ENCODE measurements at places on chromosomes 12 and 14.

DNA sequence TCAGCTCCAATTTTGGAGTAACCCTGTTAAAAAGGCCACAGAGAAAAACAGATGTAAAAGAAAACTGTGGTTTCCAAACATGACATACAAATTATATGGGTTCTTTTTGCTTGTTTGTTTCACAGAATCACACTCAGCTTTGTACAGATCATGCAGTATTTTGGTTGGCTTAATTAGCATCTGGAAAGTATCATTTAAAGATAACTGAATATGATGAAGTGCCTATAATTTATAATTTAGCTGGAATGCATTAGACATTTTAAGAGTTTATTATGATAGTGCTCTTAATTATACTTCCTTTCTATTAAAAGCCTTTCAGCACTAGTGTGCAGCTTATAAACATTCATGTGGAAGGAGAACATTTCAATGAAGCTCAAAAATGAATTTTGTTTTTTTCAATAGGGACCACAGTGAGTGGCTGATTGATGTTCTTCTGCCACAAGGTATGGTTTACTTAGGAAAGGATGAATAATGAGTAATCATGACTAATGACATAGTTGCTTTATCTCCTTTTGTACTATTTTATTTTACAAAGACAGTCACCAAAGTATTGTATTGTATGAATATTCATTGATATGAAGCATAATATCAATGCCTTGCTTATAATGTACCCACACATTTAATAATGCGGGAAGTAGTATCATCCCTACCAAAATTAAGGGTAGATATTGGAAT is 98.3 kb downstream of the UNC79 start:
- no peaks in the 10 kb centered on the region for H3K4me1 ChIP-seq
- no peak overlapping the region for H3K4me3 ChIP-seq
- H3K36me3 ChIP-seq = no peaks in the 10 kb centered on the region
- peaks cover 9% of the 10 kb centered on the region for H3K27me3 ChIP-seq
- H3K27ac ChIP-seq = no peak overlapping the region

DNA sequence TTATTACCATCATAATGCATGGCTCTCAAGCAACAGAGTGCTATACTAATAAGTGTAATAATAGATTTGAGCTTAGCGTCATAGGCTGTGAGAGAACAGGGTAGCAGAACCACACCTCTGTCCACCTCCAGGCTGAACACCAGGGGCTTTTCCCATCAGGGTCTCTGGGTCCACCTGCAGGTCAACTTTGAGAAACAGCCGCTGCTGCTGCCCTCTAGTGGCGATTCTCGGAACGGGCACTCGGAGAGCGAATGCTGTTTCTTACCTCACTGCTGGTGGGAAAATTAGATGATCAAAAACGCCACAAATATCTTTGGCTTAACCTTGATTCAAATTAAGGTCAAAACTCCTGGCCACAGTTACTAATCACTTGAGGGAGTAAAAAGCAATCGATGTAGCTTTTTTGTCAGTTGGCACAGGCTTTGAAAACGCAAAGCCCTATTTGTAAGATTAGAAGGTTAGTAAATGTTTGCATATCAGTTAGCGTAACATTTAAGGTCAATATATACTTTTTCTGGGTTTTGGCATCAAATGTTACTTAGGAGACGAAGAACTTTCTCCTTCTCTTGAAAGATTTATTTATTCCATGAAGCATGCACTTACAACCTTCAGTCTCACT is 127.9 kb upstream of the TMEM132D start:
- H3K27me3 ChIP-seq = peaks cover 76% of the 10 kb centered on the region
- no peaks in the 10 kb centered on the region for H3K4me1 ChIP-seq
- H3K27ac ChIP-seq = no peak overlapping the region
- H3K4me3 ChIP-seq = no peak overlapping the region
- peak; percentile 84 for DNase-seq

- no peak overlapping the region for H3K27ac ChIP-seq
- DNase-seq = no peak
- peaks cover 3% of the 10 kb centered on the region for H3K36me3 ChIP-seq
- no peaks in the 10 kb centered on the region for H3K4me1 ChIP-seq
- H3K4me3 ChIP-seq = no peak overlapping the region
Measured at GRCh38 chr12:58681730-58682129, 238.6 kb downstream of the LRIG3 start.

GRCh38 chr12:121061831-121062230 is 22.8 kb upstream of the OASL start:
- H3K27me3 ChIP-seq = peaks cover 4% of the 10 kb centered on the region
- no peaks in the 10 kb centered on the region for H3K36me3 ChIP-seq
- H3K27ac ChIP-seq = no peak overlapping the region
- H3K4me3 ChIP-seq = no peak overlapping the region

- no peak overlapping the region for H3K27ac ChIP-seq
- no peak for DNase-seq
- peaks cover 8% of the 10 kb centered on the region for H3K36me3 ChIP-seq
- H3K4me1 ChIP-seq = no peaks in the 10 kb centered on the region
- no peak overlapping the region for H3K4me3 ChIP-seq
Measured at GRCh38 chr12:132018193-132018916, 68.6 kb downstream of the EP400 start.

DNA sequence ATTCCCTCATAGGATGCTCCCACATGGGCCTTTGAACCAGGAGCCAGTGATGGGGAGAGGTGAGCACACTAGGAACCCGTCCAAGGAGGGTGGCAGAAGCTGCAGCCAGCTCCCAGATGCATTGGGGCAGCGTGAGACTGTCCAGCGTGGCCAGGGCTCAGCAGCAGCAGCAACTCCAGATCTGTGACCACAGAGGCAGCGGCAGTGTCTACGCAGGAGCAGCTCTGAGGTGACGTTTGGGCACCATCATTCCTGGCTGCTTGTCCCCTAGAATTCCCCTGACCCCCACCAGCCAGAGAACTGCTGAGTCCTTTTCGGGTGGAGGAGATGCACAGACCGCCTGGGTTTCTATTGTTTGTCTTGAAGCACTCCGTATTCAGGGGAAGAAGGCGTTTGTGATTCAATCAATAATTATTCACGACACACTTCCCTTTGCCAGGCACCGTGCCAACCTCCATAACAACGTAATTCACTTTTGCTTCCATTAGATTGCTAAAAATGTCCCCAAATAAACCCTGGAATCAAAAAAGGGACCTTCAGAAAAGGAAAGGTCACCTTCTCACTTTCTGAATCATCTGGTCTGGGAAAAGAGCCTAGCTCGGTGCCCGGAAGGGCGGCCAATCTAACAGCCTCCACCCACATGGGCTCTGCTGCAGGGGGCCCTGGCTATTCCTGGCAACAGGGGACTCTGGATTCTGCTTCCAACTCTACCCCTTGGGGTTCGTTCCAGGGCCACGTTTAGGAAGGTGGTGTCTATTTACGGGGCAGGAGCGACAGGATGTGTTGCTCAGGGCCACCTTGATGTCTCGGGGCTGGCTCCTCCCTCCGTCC is 11.4 kb upstream of the BDKRB2 start:
- no peak overlapping the region for H3K4me3 ChIP-seq
- H3K27ac ChIP-seq = no peak overlapping the region
- H3K4me1 ChIP-seq = peaks cover 8% of the 10 kb centered on the region
- H3K36me3 ChIP-seq = no peaks in the 10 kb centered on the region
- peaks cover 7% of the 10 kb centered on the region for H3K27me3 ChIP-seq
- DNase-seq = no peak

GRCh38 chr12:332581-333205 is 56.4 kb downstream of the KDM5A start:
- no peak overlapping the region for H3K4me3 ChIP-seq
- H3K4me1 ChIP-seq = no peaks in the 10 kb centered on the region
- H3K27ac ChIP-seq = no peak overlapping the region
- H3K27me3 ChIP-seq = no peaks in the 10 kb centered on the region
- no peak for DNase-seq

DNA sequence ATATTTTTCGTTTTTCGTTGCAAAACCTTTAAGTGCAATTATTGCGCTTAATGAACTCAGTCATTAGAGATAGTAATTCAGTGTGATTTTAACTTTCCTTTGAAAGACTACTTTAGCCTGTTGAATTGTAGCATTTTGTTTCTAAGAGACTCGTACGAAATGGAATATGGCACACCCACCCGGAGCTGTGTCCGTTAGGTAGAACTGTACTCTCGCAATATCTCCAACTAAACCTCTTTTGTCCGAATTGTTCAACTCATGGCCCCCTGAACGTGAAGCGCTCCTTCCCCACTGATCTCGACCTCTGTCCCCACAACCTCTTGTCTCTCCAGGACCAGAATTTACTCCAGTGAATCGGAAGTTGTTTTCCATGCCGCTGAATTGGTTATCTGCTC is 800 bp downstream of the PCNX4 start:
- H3K4me3 ChIP-seq = peak overlapping the region; percentile 98
- peaks cover 32% of the 10 kb centered on the region for H3K4me1 ChIP-seq
- H3K27me3 ChIP-seq = no peaks in the 10 kb centered on the region
- H3K27ac ChIP-seq = peak overlapping the region; percentile 94
- no peak for DNase-seq

DNA sequence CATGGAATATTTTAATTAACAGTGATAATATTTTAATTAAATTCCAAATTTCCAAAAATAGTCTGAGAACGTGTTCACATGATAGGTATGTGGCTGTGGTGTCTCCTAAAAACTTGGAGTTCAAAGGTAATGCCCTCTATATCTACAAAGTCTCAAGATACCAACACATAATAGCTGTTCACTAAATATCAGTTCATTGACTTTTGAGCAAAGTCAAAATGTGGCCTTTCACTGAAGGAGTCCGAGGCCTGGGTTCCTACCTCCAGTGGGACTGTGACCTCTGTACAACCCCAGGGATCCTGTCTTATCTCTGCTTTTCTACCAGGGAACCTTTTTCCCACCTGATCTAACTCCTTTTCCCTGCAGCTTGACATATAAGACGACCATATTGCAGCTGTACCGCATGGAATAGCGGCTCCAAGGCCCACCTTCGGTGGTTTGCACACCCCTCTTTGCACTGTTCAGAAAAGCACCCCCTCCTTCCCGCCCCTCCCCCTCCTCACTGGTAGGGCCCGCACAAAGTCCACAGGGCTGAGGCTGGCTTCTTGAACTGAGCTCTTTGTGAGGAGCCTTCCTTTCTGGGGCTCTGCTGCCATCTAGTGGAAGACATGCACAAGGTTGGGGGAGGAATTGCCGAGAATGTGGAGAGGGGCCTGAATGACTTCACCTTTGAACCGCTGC is 3.1 kb downstream of the CCND2 start:
- peaks cover 44% of the 10 kb centered on the region for H3K36me3 ChIP-seq
- DNase-seq = peak; percentile 88
- H3K27me3 ChIP-seq = peaks cover 19% of the 10 kb centered on the region
- peak overlapping the region; percentile 85 for H3K27ac ChIP-seq
- peak overlapping the region; percentile 96 for H3K4me3 ChIP-seq
- H3K4me1 ChIP-seq = peaks cover 29% of the 10 kb centered on the region

GRCh38 chr12:80709811-80710726 is 2.6 kb downstream of the MYF6 start:
- H3K27ac ChIP-seq = no peak overlapping the region
- H3K36me3 ChIP-seq = peaks cover 4% of the 10 kb centered on the region
- peaks cover 33% of the 10 kb centered on the region for H3K4me1 ChIP-seq
- peak overlapping the region; percentile 27 for H3K4me3 ChIP-seq

GRCh38 chr14:89576960-89577359 is 159.9 kb upstream of the FOXN3 start:
- H3K27me3 ChIP-seq = no peaks in the 10 kb centered on the region
- no peak for DNase-seq
- H3K36me3 ChIP-seq = peaks cover 7% of the 10 kb centered on the region
- peaks cover 39% of the 10 kb centered on the region for H3K4me1 ChIP-seq
- peak overlapping the region; percentile 46 for H3K27ac ChIP-seq

DNA sequence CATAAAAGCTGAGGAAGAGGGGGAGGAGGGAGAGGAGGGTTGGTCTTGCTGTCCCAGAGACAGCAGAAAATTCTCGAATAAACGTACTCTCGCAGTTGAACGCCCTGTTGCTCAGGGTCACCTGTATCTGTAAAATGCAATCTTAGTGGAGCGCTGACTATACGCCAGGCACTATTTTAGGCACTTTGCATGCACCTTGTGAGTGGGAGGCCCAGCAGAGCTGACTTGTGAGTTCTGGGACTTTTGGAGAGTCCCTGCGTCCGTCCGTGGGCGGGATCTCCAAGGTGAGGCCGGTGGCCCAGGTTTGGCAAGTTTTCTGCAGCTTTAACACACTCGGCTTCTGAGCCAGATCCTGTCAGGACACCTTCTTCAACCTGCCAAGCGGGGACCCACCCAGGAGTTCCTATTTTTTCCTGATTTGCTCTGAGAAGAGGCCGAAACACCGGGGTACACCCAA is 32.5 kb upstream of the PLEKHG6 start:
- peaks cover 21% of the 10 kb centered on the region for H3K4me1 ChIP-seq
- peak overlapping the region; percentile 89 for H3K4me3 ChIP-seq
- peaks cover 15% of the 10 kb centered on the region for H3K27me3 ChIP-seq
- H3K36me3 ChIP-seq = no peaks in the 10 kb centered on the region

DNA sequence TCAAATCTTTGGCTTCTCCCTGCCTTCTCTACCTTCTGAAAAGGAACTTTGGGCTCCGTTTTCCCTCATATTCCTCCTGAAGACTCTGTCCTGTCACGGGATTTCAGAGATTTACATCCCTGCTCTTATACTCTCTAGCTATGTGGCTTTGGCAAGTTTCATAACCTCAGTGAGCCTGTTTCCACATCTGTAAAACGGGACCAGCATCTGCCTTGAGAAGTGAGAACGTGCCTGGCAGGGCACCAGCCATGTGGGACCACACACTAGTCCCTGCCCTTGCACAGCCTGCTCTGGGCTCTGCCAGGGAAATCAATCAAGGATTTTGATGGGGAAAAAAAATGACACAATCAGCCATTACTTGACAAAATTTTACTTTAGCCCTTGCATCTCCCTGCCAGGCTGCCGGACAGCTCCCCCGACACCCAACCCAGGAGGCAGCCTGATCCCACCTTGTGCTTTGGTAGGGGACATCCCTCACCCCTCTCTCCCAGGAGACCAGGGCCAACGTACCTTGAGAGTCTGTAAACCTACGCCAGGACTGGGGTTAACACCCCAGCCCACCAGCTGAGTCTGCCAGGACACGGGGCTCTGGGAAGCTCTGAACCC is 8.5 kb downstream of the PHETA1 start:
- H3K4me3 ChIP-seq = no peak overlapping the region
- H3K4me1 ChIP-seq = peaks cover 19% of the 10 kb centered on the region
- no peak for DNase-seq

DNA sequence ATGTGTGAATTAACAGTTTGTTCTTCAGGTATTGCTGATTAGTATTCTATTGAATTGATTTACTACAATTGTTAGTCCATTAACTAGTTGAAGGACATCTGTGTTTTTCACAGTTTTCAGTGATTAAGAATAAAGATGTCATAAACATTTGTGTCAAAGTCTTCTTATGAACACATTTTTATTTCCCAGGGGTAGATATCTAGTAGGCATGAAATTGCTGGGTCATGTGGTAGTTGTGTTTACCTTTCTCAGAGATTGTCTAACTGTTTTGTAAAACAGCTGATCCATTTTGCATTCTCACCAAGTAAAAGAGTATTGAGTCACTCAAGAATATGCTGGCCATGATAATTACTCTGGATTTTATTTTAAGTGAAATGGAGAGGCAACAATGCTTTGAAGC is 1145.3 kb downstream of the FSCB start:
- H3K4me3 ChIP-seq = no peak overlapping the region
- no peak overlapping the region for H3K27ac ChIP-seq
- no peak for DNase-seq
- peaks cover 8% of the 10 kb centered on the region for H3K4me1 ChIP-seq

- no peak for DNase-seq
- peaks cover 4% of the 10 kb centered on the region for H3K36me3 ChIP-seq
- H3K4me3 ChIP-seq = peak overlapping the region; percentile 99
- H3K27ac ChIP-seq = peak overlapping the region; percentile 95
Measured at GRCh38 chr14:45084946-45085346, 1.0 kb downstream of the PRPF39 start.

GRCh38 chr12:6783828-6784227 is 5.5 kb upstream of the CD4 start:
- no peak overlapping the region for H3K27ac ChIP-seq
- no peak for DNase-seq
- H3K27me3 ChIP-seq = peaks cover 21% of the 10 kb centered on the region
- H3K4me1 ChIP-seq = peaks cover 18% of the 10 kb centered on the region
- H3K4me3 ChIP-seq = no peak overlapping the region

All from type B pancreatic cell (in vitro differentiated cells).